ENCODE measurements at places on chromosomes 16 and 17.

DNA sequence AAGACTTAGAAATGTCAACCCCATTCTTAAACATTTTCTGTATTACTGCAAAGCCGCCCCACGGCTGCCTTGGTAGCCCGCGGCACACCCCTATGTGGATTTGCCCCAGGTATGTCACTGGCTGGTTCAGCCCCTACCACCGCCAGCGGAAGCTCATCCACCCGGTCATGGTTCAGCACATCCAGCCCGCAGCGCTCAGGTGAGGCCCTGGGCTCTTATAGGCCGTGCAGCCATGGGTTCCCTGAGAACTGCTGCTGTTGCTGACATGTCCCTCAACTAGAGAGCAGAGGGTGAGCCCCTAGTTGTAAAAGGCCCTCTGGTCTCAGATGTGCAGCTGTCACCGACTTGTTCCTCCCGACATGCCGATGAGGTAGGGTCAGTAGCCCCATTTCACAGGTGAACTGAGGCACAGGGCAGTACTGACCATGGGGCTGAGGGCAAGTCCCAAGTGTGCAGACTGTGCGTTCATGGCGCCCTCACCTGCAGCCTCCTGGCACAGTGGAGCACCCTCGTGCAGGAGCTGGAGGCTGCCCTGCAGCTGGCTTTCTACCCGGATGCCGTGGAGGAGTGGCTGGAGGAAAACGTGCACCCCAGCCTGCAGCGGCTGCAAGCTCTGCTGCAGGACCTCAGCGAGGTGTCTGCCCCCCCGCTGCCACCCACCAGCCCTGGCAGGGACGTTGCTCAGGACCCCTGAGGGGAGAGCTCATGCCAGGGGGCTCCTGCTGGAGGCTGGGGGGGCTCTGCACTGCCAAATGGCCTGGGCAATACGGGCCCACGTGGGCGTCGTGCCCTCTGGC, 8.7 kb downstream of the CYBC1 start:
- DNase-seq: no peak

GRCh38 chr17:77810536-77810935, 148.0 kb upstream of the TNRC6C start:
- DNase-seq: no peak

- DNase-seq: no peak
These were observed 37.2 kb upstream of the HOXB9 start for GRCh38 chr17:48663134-48663924.

DNA sequence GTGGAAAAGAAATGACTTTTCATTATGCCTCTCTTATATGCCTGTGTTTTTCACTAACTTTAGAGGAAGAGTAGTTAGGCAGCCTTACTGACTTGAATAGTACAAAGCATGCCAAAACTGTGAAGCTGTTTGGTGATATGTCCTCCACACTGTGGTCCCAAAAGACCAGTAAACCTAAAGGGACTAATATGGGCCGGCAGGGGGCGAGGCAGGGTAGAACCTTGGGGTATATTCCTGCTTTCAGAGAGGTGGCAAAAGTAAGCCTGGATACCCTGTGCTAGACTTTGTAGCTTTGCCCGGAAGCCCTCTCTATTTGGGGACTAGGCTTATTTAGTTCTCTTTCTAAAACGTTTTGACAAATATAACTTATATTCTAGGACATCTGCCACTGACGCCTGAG, 36.5 kb upstream of the VWA3A start:
- DNase-seq: no peak

GRCh38 chr17:32822996-32823395, 53.9 kb downstream of the MYO1D start:
- no peak for DNase-seq

- peak; percentile 41 for DNase-seq
These were observed 7.6 kb downstream of the CYTH1 start for GRCh38 chr17:78774453-78774852.

All from stimulated activated naive CD8-positive, alpha-beta T cell treated with anti-CD3 and anti-CD28 coated beads, Interleukin-15, Interleukin-2, amounts not matched to agents 100 U/mL and 50 U/mL, for 24 hours (primary cell).